ENCODE measurements at places on chromosomes 7 and 10.

GRCh38 chr10:77428691-77429395 lies 208.8 kb downstream of the KCNMA1 start:
- no peak for DNase-seq

- DNase-seq: peak; percentile 59
Observed at GRCh38 chr10:70549962-70550458, 52.5 kb downstream of the PRF1 start.

- DNase-seq: no peak
Observed at GRCh38 chr7:113784316-113784715, 134.5 kb downstream of the PPP1R3A start.

DNA sequence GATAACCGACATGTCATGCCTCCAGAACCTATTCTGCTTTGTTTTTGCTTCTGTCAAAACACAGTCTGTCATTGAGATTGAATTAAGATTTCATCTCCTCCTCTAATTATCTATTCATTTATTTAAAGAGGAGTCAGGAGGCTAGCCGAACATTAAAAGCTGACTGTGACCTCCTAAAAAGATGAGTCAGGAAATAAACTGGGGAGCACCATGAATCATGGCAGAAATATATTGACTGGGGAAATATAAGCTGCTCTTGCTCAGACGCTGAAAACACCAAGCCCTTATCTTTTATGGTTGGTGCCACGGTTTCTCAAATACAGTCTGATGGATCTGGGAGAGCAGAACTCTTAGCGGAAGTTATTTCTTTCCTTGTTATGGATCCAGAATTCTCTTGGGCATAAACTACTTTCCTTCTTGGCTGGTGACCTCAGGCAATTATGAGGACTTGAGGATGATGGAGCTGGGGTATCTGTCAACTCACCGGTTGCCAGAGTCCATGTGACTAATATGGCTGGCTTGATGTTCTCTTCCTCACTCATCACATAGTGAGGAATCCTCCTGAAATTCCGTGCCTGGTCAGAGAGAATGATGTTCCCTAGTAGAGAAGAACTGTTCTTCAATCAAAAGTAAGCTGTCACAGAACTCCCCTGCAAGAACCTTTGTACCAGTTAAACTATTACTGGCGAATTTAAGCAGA lies 307.6 kb upstream of the PHYHIPL start:
- DNase-seq: no peak

DNA sequence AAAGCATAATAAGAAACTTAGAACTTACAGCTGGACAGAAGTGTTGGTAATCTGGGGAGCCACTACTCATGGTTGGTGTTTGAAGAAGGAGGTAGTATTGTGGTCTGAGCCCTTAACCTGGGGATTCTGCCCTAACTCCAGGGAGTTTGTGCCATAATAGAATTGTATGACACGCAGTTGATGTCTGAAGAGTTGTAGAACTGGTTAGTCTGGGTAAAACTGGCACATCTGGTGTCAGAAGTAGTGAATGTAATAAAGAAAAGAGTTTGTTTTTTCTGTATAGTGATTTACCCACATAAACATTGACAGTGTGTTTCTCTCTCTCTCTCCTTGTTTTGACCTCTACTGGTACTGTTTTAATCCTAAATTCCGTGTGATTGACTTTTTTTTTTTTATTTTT lies 448.1 kb upstream of the SEMA3D start:
- no peak for DNase-seq

- DNase-seq: no peak
Observed at GRCh38 chr7:48868916-48869315, 55.4 kb upstream of the CDC14C start.

DNA sequence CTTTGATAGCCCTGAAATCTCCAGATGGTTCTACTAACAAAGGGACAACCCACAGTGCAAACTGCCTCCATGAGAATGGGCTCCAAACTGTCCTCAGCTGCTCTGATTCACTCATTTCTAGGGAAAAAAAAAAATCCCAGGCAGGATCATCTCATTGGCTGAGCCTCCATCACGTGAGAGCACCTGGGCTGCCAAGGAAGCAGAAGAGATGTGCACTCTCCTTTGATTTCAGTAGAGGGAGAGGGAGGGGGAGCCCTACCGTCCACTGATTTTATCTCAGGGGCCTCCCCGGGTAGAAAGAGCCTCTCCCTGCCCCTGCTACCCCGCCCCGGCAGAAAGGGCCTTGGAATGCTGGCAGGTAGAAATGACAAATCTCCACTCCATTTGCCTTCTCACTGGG lies 725.4 kb downstream of the PHTF2 start:
- no peak for DNase-seq

DNA sequence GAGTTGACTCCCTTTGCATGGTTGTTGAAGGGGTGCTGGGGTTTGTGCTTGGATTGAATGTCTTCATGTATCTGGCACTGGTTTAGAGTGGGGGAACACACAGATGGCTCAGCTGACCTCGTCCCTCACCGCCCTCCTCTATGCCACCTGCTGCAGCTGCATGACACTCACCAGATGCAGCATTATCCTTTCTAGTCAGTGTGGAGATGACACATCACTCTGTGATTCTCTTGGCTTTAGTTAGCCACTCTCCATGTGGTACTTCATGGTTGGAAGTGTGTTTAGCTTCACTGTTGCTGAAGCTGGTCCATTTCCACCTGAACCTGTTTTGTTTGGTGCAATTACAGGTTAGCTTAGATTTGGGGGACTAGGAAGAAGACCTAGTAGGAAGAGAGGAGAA lies 56.3 kb upstream of the BMPER start:
- no peak for DNase-seq

DNA sequence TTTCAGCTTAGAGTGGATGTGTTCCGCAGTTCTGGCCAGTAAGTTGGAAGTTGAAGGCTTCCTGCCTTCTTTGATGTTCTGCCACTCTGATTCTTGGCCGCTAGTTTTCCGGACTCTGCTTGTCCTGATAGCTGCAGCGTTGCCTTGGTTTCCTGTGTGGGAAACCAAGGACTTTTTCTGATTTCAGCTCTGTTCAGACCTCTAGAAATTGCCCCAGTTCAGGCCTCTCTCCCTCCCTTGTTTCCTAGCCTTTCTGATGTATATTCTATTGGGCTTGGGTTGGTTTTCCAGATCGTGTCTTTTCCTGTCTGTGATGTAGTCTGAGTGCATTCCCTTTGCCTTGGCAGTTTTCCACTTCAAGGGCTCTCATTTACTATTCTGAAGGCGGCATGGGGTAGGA lies 318.7 kb downstream of the BBS9 start:
- DNase-seq: no peak

DNA sequence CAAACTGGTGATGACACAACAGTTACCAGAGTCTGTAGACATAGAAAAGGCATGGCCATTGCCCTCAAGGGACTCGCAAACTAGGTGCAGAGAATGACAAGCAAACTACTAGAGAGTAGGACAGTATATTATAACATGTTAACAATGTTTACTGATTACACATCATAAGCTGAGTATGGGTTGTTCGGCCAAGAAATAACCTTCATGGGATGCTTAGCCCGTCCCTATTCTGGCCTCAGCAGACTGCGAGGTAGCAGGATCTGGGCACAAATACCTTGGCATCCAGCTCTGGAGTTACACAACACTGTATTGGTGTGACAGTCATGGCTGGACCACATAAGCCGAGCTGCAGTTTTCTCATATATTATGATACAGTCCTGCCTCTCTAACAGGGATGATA lies 51.4 kb downstream of the ABCB4 start:
- DNase-seq: no peak

- DNase-seq: no peak
Observed at GRCh38 chr7:119350334-119350733, 922.6 kb upstream of the KCND2 start.

DNA sequence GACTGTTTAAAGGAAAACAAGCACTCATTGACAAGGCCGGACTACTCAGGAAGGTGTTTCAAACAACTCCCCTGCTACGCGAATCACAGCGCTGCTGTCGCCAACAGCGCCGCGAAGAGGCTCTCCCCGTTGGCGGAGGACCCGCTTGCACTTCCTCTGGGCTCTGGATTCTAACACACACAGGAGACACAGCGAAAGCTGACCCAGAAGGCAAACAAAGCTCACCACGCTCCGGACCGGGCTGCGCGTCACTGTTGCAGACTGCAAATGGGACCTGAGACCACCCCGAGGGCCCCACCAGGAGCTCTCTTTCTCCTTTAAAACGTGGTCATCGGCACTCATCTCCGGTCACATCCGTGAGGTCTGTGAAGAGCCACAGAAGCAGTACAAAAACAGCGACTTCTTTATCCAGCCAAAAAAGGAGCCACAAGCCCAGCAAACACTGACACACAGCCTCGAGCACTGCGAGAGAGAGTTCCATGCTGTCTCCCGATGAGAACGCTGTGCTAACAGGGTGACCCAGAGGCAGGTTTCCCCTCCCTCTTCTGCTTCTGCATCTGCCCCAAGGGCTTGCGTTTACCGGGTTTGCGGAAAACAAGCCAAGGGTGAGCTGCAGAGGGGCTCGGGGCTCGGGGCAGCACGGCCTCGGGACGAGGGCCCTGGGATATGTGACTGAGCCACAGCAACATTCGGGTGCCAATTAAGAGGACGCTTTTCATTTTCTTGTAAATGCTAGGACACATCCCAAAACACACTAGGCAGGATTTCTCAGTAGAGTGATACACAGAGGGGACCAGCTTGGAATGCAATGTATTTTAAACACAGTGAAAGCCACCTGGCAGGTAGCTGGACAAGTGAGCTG lies 41.3 kb downstream of the AMZ1 start:
- DNase-seq: no peak

GRCh38 chr7:30910411-30911073 lies 1.1 kb upstream of the AQP1 start:
- DNase-seq: no peak

- DNase-seq: no peak
Observed at GRCh38 chr7:5776894-5777660, 4.4 kb downstream of the RNF216 start.

- no peak for DNase-seq
Observed at GRCh38 chr7:127678337-127678736, 26.3 kb downstream of the SND1 start.

DNA sequence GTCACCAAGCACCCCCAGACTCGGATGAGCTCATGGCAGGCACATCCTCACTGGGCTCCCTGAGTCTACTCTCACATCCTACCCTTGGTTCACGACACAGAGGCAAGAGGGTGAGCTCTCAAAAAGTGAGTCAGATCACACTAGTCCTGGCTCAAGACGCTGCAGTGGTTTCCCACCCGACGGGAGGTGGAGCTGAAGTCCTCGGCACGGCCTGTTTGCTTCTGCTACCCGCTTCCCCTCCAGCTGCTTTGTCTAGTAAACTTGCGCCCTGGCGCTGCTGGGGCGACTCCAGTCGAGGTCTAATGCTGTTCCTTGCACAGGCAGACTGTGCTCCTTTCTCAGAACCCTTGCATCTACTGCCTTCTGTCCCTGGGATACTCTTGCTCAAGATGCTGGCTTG lies 13.5 kb upstream of the SFMBT2 start:
- no peak for DNase-seq

- no peak for DNase-seq
Observed at GRCh38 chr7:101165958-101166647, 734 bp upstream of the VGF start.

DNA sequence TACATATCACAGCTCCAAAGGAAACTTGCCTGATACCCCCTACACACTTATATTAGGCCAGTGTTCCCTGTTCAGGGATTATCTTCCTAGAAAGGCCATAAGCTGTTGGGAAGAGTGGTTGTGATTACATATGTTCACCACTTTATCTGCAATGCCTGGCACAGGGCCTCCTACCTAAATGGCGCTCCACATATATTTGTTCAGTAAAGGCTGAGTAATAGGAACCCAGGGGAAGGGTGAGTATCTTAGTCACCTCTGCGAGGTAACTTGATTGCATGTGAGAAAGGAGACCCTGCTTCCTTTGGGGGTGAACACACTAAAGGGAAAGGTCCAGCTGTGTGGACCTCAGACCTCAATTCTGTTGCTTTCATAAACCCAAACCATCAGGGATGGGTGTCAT lies 896.0 kb downstream of the LRMDA start:
- DNase-seq: no peak

- no peak for DNase-seq
Observed at GRCh38 chr10:95039281-95039680, 30.0 kb downstream of the CYP2C8 start.

DNA sequence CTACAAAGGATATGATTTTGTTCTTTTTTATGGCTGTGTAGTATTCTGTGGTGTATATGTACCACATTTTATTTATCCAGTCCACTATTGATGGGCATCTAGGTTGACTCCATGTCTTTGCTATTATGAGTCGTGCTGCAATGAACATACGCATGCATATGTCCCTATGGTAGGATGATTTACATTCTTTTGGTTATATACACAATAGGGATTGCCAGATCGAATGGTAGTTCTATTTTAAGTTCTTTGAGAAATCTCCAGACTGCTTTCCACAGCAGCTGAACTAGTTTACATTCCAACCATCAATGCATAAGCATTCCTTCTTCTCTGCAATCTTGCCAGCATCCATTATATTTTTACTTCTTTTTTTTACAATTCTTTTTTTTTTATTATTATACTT lies 35.6 kb upstream of the FAM13C start:
- no peak for DNase-seq

- no peak for DNase-seq
Observed at GRCh38 chr10:7565871-7566270, 100.9 kb downstream of the ITIH5 start.

GRCh38 chr10:79166741-79167140 lies 98.0 kb downstream of the ZMIZ1 start:
- no peak for DNase-seq
